ENCODE measurements at places on chromosomes 1 and 21. TPM values are rescaled to one million over a fixed set of nuclear protein-coding genes. Genes with fewer than 3 reads are reported as not detected.

- no peaks in the 10 kb centered on the region for H3K27me3 ChIP-seq
- H3K4me1 ChIP-seq, result no peaks in the 10 kb centered on the region
- no peaks in the 10 kb centered on the region for H3K36me3 ChIP-seq
- DNase-seq, result no peak
- no peak overlapping the region for H3K4me3 ChIP-seq
These were observed 66.3 kb upstream of the LRRC8D start for GRCh38 chr1:89754518-89754917.

DNA sequence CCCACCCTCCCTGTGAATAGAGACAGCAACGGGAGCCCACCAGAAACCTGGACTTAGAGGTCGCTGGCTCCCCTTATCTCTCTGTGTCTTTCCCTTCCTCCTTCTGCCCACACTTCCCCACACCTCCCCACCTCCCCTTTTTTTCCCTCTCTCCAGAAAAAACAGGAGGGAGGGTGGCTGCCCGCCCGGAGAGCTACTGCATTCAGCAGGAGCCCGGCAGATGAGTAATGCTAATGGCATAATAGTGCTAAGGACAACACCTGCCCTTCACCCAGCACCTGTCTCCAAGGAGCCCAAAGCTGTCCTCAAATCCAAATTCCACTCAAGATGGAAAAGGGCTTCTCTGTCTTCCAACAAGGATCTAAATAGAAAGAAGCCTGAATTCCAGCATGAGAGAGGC, 11.4 kb upstream of the PRELP start:
- no peak overlapping the region for H3K4me3 ChIP-seq
- H3K27ac ChIP-seq, result no peak overlapping the region
- H3K27me3 ChIP-seq, result no peaks in the 10 kb centered on the region
- H3K4me1 ChIP-seq, result no peaks in the 10 kb centered on the region
- DNase-seq, result no peak

The OR2L13 gene
- not detected for total RNA-seq

The GSTM1 gene
- total RNA-seq, result not detected

The USH2A gene
- not detected for total RNA-seq
